Esophagus muscularis mucosa (tissue), 4 donors: ENCODE measurements at places on chromosomes 1 and 21. TPM values are rescaled to one million over a fixed set of nuclear protein-coding genes. Genes with fewer than 3 reads are reported as not detected.

The CAPN8 gene
- total RNA-seq = not detected

The LCE2C gene
- not detected for total RNA-seq

DNA sequence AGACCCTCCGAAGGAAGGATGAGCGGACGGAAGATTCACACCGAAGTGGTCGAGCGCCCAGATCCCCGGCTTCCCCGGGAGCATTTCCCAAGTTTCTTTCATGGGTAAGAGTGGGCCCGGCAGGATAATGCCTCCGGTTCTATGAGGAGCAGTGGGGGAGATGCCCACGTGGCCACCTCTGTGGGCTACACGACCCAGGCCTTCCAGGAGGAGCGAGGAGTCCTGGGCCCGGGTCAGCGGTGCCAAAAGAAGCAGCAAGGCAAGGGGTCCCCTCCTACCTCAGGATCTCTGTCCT, 7.9 kb upstream of the NBPF11 start:
- DNase-seq = no peak
- H3K27me3 ChIP-seq = no peaks in the 10 kb centered on the region
- H3K4me3 ChIP-seq = no peak overlapping the region
- no peaks in the 10 kb centered on the region for H3K36me3 ChIP-seq

DNA sequence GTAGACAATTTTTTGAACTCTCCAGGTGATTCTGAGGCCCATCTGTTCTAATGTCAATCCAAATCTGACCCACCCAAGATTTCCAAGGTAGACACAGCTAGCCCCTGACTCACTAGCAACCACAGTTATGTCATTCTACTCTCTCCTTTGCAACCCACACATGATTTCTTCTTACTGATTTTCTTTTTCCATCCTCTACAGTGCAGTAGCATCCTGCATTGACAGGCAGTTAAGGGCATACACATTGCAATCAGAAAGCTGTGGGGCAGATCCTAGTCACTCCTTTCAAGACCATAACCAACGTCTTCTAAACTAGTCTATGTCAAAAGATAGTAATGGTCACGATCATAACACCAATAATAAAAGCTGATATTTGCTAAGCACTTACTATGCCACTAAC, 54.2 kb downstream of the JAK1 start:
- peak; percentile 29 for DNase-seq
- no peaks in the 10 kb centered on the region for H3K27me3 ChIP-seq
- no peak overlapping the region for H3K27ac ChIP-seq
- no peak overlapping the region for H3K4me3 ChIP-seq
- H3K36me3 ChIP-seq = no peaks in the 10 kb centered on the region

GRCh38 chr1:36534711-36535412, 52.1 kb upstream of the CSF3R start:
- no peak for DNase-seq
- H3K27ac ChIP-seq = no peak overlapping the region
- H3K4me1 ChIP-seq = no peaks in the 10 kb centered on the region
- no peaks in the 10 kb centered on the region for H3K36me3 ChIP-seq
- no peaks in the 10 kb centered on the region for H3K27me3 ChIP-seq

The TAL1 gene
- 4.8 TPM for total RNA-seq

The ZBTB8B gene
- under 0.01 TPM for total RNA-seq

DNA sequence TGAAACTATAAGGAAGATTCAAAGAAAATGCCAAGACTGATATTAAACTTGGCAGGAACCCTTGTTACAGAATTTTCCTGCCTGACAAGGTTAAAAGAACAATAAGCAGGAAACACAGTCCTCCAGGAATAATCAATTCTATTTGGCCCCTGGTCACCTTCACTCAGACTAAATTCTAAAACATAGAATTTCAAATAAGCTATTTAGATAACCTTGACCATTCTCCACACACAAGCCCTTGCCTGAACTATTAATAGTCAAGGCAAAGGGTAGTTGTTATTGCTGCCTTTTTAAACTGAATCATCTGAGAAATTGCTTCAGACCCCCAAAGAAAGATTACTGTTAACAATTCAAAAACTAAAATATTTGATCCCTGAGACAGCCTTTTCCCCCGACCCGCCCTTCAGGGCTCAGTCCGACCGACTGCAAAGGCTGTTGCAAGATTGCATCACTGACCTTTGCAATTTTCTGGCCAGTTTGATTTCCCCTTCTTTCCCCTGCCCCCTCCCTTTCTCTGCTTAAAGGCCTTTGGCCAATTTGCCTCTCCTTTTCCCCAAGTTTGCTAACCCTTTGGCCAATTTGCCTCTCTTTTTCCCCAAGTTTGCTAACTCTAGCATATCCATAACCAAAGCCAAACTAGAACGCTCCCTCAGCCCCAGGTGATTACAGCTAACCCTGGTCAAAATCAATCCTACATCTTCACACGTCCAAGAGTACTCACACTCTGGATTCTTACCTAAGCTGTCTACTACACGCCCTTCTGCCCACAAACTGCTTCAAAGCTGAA, 1.4 kb upstream of the G0S2 start:
- no peaks in the 10 kb centered on the region for H3K27me3 ChIP-seq
- H3K36me3 ChIP-seq = no peaks in the 10 kb centered on the region
- DNase-seq = no peak
- no peak overlapping the region for H3K27ac ChIP-seq
- peaks cover 32% of the 10 kb centered on the region for H3K4me1 ChIP-seq

DNA sequence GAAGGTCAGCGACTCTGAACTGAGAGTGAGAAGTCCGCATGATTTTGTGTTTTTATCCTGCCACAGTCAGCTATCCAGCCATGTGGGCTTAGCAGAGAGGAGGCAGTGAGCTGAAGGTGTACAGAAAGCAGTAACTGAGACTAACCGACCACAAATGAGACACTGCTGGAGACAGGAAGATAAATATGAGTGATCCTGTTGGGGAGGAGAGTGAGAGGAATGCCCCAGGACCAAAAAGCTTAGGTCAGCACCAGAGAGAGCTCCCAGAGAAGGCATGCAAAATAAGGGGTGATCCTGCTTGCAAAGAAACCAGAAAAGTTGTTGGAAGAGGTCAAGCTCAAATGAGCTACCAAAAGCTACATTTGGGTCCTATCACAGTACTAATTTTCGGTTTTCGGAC, 63.7 kb downstream of the HLCS start:
- H3K27ac ChIP-seq = no peak overlapping the region
- no peak for DNase-seq
- H3K36me3 ChIP-seq = no peaks in the 10 kb centered on the region
- H3K4me3 ChIP-seq = no peak overlapping the region
- H3K27me3 ChIP-seq = no peaks in the 10 kb centered on the region

- no peak for DNase-seq
- H3K27ac ChIP-seq = no peak overlapping the region
- H3K27me3 ChIP-seq = peaks cover 15% of the 10 kb centered on the region
Measured at GRCh38 chr1:36576118-36576517, 93.4 kb upstream of the CSF3R start.

The CAP1 gene
- total RNA-seq = 432 TPM

DNA sequence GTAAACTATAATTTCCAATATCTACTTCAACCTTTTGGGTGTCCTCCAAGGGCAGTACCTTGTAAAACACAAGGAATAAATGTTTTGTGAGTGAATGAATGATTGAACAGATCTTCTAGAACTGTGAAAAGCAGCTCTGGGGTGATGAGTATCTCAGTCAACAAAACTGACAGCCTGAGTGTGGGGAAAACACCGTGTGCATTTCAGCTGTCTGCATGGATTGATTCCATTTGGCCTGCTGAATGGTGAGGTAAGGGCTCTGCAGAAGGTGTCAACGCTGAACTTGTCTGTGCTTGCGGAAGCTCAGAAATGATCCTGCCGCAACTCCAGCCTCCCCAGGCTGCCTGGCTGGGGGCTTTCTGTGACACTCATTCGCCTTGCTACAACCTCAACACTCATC, 7.4 kb upstream of the AGMAT start:
- H3K27me3 ChIP-seq = peaks cover 6% of the 10 kb centered on the region
- peaks cover 10% of the 10 kb centered on the region for H3K4me1 ChIP-seq
- no peak overlapping the region for H3K4me3 ChIP-seq
- no peak for DNase-seq

DNA sequence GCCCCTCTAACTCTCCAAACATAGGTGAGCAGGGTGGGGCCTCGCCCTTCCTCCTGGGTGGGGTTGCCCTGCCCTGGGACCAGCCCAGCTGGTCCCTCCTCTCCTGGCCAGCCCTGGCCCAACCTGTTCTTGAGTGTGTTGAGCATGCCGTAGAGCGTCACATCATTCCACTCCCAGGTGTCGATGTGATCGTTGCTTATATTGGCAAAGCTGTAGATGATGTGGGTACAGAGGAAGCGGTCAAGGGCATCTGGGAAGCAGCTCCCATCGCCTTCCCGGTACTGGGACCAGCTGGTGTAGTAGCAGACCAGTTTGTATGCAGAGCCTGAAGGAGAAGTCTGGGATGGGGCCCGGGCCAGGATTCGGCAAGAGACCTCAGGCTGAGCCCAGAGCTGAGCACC, 1.4 kb downstream of the CHI3L1 start:
- no peak overlapping the region for H3K27ac ChIP-seq
- H3K27me3 ChIP-seq = no peaks in the 10 kb centered on the region
- no peak for DNase-seq
- no peaks in the 10 kb centered on the region for H3K36me3 ChIP-seq
- peaks cover 4% of the 10 kb centered on the region for H3K4me1 ChIP-seq

DNA sequence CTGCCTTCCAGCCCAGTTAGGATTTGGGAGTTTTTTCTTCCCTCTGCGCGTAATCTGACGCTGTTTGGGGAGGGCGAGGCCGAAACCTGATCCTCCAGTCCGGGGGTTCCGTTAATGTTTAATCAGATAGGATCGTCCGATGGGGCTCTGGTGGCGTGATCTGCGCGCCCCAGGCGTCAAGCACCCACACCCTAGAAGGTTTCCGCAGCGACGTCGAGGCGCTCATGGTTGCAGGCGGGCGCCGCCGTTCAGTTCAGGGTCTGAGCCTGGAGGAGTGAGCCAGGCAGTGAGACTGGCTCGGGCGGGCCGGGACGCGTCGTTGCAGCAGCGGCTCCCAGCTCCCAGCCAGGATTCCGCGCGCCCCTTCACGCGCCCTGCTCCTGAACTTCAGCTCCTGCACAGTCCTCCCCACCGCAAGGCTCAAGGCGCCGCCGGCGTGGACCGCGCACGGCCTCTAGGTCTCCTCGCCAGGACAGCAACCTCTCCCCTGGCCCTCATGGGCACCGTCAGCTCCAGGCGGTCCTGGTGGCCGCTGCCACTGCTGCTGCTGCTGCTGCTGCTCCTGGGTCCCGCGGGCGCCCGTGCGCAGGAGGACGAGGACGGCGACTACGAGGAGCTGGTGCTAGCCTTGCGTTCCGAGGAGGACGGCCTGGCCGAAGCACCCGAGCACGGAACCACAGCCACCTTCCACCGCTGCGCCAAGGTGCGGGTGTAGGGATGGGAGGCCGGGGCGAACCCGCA, at the start of gene PCSK9:
PCSK9 (plus strand) TSS at position 207 of the 741 bp plus-strand sequence; CDS start at position 497, 290 bp downstream.
- H3K4me1 ChIP-seq = peaks cover 24% of the 10 kb centered on the region
- peaks cover 12% of the 10 kb centered on the region for H3K27me3 ChIP-seq
- no peak for DNase-seq
- peak within 1 kb of the TSS; percentile 28 for H3K4me3 ChIP-seq
- H3K36me3 ChIP-seq = no peaks in the 10 kb centered on the region

The CXADR gene
- total RNA-seq = 1.4 TPM

GRCh38 chr1:202804126-202804525, 4.1 kb downstream of the KDM5B start:
- H3K4me3 ChIP-seq = no peak overlapping the region
- no peaks in the 10 kb centered on the region for H3K27me3 ChIP-seq
- H3K4me1 ChIP-seq = peaks cover 49% of the 10 kb centered on the region
- H3K27ac ChIP-seq = no peak overlapping the region
- DNase-seq = no peak

The TDRD10 gene
- total RNA-seq = 5.0 TPM

The A3GALT2 gene
- total RNA-seq = not detected

- H3K27ac ChIP-seq = no peak overlapping the region
- no peak for DNase-seq
Measured at GRCh38 chr1:159958719-159959380, 4.8 kb upstream of the SLAMF9 start.

DNA sequence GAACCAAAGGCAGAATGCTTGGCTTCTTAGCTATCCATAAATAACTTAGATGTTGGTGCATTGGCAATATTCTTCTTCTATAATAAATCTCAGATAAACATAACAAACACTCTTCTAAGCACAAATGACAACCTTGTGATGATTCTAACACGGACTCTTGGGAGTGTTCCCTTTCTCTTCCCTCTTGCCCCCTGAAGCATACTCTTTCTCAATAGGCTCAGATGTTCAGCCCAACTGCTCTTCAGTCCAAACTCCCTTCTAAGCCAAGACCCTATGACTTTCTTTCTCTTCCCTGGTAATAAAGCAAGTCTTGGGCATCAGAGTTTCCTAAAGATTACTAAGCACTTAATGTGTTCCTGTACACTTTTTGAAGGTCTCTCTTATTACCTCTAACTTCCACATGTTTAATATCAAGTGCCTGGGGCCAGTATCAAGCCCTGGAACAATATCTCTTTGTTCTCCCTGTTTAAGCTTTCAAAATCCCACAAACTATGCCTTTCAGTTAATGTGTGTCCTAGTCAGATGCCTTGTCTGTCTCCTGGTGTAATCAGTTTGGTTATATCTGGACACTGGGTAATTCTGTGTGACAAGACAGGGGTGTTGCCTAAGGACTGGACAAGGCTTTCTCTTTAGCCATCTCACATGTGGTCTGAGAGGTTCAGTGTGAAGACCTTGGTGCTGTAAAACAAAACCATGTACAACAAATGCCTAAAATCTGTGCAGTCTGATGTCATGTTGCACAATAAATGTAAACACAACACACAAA, 92.9 kb upstream of the IVNS1ABP start:
- DNase-seq = no peak
- H3K27ac ChIP-seq = no peak overlapping the region
- no peaks in the 10 kb centered on the region for H3K36me3 ChIP-seq
- no peak overlapping the region for H3K4me3 ChIP-seq
